Osteocyte (in vitro differentiated cells): ENCODE measurements at places on chromosomes 4 and X. TPM values are rescaled to one million over a fixed set of nuclear protein-coding genes. Genes with fewer than 3 reads are reported as not detected.

CT55 gene
- total RNA-seq = not detected in 2 replicates

EOLA2 gene
- total RNA-seq = 34.5 and 39.3 TPM in 2 replicates

PDS5A gene
- 72.8 and 74.6 TPM in 2 replicates for total RNA-seq

UGT2B11 gene
- not detected in 2 replicates for total RNA-seq

SMR3B gene
- total RNA-seq = not detected in 2 replicates

RPS6KA3 gene
- total RNA-seq = 21.8 TPM in 2 replicates

EXOSC9 gene
- total RNA-seq = 23.3 and 24.0 TPM in 2 replicates

MAGEA2B gene
- not detected in 2 replicates for total RNA-seq

CT47B1 gene
- total RNA-seq = not detected in 2 replicates

TLR6 gene
- total RNA-seq = 2.5 TPM in 2 replicates

RHOH gene
- total RNA-seq = not detected in 2 replicates

EGFL6 gene
- total RNA-seq = not detected in 2 replicates

ABCG2 gene
- 0.24 TPM in 1 of 2 replicates, not detected in the other for total RNA-seq

PNMA5 gene
- not detected in 2 replicates for total RNA-seq

ZAR1 gene
- not detected in 2 replicates for total RNA-seq

CORIN gene
- total RNA-seq = 1.6 and 2.6 TPM in 2 replicates

STBD1 gene
- total RNA-seq = 2.4 TPM in 2 replicates

HSFX4 gene
- not detected in 2 replicates for total RNA-seq

NHSL2 gene
- total RNA-seq = 7.3 and 7.6 TPM in 2 replicates

DCLK2 gene
- 12.6 and 14.1 TPM in 2 replicates for total RNA-seq

SHOX gene
- total RNA-seq = 0.21 TPM in 1 of 2 replicates, not detected in the other

CCSER1 gene
- total RNA-seq = 0.13 TPM in 1 of 2 replicates, not detected in the other

ENPEP gene
- 0.47 and 0.94 TPM in 2 replicates for total RNA-seq

MGAT4D gene
- not detected in 2 replicates for total RNA-seq

KIAA1210 gene
- not detected in 2 replicates for total RNA-seq

HSFX1 gene
- 1.6 and 2.1 TPM in 2 replicates for total RNA-seq
